ENCODE measurements at places on chromosomes 6 and 20.

GRCh38 chr6:169344750-169345065, 91.1 kb upstream of the THBS2 start:
- no peak for DNase-seq

DNA sequence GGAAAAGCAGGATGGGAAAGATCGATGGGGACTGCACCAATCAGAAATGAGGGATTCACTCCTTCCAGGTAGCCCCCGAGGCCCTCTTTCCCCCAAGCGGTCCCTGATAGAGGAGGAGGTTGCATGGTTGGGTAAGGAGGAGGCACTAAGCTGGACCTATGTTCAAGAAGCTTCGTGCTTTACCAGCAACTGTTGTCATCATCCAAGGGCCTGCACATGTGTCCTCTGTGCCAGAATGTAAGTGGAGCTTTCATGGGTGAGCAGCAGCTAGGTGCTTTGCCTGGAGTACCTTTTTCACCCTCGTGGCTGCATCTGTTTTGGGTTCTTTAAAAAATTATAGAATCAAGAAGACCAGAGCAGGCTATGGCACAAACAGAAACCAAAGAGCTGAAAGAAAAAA, 54.0 kb downstream of the GMPR start:
- DNase-seq = no peak

DNA sequence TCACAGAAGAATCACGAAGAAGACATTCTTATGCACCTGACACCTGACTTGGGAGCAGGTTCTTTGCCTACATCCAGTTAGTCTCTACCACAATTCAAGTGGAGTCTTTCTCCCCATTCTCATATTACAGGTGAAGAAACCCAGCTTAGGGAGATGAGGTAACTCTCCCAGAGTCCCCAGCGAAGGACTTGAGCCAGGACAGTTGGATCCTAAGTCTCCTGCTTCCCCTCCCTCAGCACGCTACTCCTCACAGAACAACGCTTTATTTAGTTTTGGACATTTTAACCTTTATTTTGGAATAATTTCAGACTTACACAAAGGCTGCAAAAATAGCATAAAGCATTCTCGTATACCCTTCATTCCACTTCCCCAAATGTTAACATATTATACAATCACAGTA, 824 bp upstream of the CSTL1 start:
- no peak for DNase-seq

GRCh38 chr6:125987026-125987617, 782 bp downstream of the TRMT11 start:
- DNase-seq = no peak

DNA sequence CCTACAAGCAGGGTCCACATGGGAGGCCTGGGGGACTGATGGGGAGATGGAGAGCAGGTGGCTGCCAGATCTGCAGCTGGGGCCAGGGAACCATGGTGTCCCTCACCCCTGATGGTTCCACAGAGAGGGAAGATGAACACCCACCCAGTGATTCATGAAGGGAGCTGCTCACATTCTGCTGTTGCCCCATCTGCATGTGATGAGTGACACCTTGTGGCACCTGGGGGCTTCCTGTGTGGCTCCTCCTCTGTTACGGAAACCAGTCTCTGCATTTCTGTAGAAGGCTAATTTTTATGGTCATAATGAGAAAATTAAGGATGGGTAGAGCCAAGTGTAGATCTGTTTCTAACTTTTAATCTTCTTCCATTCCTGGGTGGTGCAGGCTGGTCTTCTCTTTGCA, 217.1 kb downstream of the SMOC2 start:
- DNase-seq = no peak

DNA sequence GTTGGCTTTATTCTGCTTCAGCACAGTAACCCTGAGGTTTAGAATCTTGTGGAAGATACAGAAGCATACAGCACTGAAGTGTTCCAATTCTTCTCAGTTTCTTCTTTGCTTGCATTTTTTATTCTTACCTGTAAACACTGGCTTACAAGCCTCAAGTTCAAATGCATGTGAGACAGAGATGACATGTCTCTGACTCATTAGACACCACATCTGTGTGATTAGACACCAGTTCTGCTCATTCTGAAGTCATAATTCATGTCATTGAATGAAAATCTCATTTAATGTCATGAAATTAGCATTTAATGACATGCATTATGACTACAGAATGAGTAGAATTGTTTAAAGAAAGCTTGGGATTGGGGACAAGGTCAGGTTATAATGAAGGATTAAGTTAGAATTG, 5.8 kb downstream of the GZF1 start:
- DNase-seq = no peak

DNA sequence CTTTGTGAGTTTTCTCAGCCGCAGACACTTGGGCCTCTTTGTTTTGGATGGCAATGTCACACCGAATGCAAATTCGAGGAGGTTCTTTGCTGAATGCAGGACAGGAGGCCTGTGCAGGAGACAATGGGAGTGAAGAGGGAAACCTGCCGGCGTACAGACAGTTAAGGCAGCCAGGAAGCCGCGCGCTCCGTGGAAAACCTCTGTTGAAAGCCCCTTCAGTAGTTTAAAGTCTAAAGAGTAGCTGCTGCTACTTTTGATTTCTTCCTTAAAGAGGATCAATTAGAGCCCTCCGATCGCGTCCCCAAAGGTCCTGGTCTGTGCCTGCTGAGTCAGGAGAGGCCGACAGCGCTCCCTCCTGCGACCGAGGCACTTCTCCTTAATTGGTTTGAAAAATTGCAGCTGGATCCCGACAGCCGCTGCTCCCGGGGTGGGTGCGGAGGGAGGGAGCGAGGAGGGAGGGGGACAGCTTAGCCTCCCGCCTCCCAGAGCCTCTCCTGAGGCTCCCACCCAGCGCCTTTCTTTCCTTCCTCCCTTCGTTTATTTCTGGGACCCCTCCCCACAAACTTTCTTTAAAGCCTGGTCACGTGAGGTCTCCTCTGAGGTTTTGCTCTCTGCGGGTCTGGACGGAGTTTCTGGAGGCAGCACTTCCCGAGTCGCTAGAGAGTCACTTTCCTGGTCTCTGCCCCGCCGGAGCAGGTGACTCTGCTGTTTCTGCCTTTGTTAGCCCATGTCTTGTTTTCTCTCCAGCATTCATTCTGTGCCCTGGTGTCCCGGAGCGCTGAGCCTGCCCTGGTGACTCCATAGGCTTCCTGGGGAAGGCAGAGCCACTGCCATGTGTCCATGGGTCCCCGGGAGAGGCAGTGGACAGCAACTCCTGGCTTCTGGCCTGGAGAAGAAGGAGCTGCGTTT, 22.3 kb upstream of the RPP40 start:
- DNase-seq = no peak

DNA sequence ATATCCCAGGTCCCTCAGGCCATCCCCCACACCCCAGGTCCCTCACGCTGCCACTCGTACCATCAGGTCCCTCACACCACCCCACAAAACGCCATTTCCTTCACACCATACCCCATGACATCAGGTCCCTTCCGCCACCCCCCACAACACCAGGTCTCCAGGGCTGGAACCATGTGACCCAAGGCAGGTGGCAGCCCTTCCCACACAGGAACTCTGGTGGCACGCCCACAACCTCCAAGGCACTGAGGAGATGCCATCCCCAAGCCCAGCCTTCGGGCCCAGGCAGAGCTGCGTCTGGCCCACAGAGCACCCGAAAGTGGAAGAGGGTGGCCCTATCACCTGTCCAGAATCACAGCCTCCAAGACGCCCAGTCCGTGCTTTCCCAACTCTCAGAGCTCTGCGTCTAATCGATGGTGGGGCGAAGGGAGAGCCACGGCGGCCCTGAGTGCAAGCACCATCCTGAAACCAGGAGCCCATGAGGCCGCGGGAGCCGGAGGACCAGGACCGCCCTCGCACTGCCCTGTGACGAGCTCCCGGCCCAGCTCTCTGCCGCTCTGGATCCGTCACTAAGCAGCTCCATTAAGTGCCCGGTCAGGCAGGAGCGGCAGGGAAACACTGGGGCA, 12.7 kb downstream of the TAF4 start:
- no peak for DNase-seq

DNA sequence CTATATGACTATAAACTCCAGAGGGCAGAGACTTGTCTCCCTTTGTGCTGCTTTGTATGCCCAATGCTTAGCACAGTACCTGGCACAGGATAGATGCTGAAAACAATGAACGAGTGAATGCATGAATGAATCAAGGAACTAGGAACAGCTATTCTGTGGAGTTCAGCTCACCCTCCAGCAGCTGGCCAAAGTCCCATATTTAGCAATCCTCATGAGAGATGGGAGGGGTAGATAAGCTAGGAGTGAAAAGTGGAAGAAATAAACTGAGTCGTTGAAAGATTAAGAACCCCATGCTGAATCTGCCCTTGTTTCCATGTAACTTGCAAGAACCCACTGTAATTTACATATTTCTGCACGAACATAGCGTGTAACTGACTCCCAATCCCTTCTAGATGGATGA, 106.5 kb downstream of the MAFB start:
- DNase-seq = no peak

DNA sequence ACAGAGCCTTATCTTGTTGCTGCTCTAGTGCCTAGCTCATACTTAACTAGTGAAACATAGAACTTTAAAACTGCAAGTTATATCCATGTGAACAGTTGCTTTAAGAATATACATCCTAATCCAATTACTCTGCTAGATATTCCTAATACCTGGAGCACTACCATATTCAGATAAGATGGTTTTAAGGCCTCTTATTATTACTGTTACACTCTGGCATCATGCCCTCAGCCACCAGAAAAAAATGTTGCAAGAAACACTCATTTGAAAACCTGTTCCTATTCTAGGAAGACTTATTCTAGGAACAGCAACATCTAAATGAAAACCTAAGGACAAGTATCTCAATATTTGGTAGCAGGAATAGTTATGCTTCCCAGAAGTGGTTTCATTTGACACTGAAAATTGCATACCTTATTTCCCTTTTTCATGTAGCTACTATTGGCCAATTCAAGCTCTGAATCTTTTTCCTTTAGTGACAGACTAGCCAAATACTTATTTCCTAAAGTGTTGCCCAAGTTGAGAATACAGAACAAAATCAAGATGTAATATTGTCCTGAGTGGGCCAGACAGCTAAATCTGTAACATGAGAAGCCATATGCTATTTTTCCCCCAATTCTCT, 4.8 kb upstream of the MTFR2 start:
- no peak for DNase-seq

GRCh38 chr6:25431306-25431974, 152.3 kb downstream of the CARMIL1 start:
- no peak for DNase-seq

GRCh38 chr6:118354641-118355040, 193.5 kb upstream of the PLN start:
- no peak for DNase-seq

DNA sequence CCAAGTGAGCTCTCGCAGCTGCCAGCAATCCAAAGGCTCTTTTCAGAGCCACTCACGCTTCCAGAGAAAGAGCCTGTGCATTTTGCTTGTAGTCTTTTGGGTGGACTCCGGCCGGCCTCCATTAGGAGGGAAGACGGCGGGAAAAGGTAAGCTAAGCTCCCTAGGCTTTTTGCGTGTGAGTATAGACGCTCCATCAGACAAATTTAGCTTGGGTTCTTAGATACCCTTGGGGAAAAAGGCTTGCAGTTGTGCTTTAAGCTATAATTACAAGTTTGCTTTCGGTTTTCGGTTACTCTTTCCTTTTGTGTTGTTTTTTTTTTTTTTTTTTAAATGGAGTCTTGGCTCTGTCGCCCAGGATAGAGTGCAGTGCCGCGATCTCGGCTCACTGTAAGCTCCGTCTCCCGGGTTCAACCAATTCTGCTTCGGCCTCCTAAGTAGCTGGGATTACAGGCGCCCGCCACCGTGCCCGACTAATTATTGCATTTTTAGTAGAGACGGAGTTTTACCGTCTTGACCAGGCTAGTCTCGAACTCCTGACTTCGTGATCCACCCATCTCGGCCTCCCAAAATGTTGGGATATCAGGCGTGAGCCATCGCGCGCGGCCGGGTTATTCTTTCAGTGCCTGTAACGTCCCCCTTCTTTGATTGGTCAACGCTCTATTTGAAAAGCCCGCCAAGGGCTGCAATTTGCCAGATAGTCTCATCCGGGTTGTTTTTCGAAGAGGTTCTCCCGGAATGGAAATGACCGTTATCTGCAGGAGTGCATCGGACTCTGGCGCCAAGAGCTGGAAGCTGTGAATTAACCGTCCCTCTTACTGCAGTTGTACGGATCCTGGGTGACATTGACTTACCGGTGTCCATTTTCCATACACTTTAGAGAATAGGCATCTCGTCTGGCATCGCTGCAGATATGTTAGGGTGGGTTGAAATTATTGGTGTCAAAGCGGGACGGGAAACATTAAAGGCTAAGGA, 18.1 kb downstream of the OR2B2 start:
- DNase-seq = no peak

- no peak for DNase-seq
Observed at GRCh38 chr6:32112431-32112980, 3.4 kb upstream of the TNXB start.

GRCh38 chr6:126909493-126909892, 209.0 kb upstream of the RSPO3 start:
- DNase-seq = no peak

DNA sequence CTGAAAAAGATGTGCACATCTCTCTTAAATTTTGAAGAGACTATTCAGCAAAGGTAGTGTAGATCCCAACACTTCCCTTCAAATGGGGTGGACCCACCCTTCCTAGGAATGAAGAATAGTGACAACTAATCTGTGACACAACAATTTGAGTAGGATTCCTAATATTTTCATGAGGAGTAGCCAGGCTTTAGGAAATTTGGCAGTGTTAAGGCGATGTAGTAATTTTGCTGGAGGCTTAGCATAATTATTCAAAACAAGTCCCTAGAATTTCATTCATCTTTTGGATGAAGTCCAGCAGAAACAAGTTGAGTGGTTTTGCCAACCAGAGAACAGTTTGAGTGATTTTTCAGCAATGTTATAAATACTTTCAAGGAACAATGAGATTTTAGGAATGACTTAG, 52.4 kb downstream of the ELOVL4 start:
- DNase-seq = no peak

DNA sequence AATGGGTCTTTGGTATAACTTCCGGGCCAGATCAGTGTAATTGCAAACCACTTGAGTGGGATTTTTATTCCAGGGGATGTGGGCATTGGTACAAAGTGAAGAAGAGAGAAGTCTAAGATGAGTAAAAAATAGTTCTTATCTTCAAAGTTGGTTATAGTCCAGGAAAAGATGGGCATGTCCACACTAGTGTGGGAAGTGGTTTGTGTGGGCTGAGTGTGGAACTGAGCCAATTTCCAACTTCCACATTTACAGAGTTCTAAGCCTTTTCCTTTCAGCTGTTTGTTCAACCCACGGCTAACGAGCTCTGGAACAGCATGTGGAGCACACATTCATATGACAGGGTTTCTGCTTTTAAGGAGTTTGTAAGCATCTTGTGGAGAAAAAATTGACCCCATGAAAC, 72.3 kb upstream of the IFNGR1 start:
- no peak for DNase-seq

DNA sequence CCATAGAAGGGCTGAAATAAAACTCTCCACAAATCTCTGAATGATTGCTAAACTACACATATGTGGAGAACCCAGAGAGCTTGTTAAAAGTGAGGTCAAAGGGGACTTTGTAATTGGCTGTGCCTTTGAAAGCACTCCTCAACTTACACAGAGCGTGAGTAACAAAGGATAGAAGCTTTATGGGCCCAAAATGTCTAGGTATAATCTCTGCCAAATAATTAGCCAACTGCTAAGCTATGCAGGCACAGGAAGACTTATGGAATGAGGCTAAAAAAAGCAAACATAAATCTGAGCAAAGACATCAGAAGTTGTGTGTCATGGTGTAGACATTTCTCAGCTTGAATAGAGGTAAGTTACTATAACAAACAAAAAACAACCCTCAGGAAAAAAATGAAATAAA, 23.3 kb upstream of the UST start:
- no peak for DNase-seq

Measured in stimulated activated CD4-positive, alpha-beta T cell treated with anti-CD3 and anti-CD28 coated beads, Interleukin-15, amount 100 ng/mL, for 1 hour (primary cell).